Stimulated activated CD8-positive, alpha-beta memory T cell treated with anti-CD3 and anti-CD28 coated beads, Interleukin-4, amount 100 ng/mL, for 1 hour (primary cell): ENCODE measurements at places on chromosomes 1 and 21.

DNA sequence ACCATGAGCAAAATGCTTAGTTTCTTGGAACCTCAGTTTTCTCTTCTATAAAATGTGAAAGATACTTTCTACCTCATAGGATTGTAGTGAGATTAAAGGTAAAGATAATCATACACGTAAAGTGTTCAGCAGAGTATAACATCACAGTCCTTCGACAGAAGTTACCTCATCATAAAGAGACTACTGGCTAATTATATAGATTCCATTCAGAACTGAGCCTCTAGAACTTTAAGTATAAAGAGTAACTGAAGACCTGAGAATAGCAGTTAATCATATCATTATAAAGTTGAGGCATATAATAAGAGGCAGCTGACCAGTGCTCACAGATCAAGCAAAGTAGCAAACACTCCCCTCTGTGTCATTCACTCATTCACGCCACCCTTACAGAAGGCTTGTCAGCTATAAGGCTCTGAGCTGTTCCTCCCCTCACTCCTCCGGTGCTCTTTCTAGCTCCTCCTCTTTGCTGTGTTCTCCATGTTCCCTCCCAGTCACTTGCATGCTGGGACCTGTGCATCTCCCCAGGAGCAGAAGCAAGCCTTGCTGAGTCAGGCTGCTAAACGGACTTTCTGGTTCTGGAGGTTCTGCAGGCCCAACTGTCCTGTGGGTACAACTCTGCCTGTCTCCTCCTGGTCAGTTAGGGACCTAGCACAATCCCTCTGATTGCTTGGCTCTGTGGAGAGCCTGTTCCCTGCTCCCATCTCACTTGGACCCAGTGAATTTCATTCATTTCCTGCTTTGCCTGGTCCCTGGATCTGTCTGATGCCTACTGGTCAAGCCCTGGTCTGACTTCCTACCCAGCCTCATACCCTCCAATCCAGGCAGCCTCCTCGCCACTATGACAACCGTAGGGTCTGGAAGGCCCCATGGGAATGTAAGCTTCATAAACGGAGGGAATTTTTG lies 28.3 kb upstream of the LY9 start:
- DNase-seq: no peak

DNA sequence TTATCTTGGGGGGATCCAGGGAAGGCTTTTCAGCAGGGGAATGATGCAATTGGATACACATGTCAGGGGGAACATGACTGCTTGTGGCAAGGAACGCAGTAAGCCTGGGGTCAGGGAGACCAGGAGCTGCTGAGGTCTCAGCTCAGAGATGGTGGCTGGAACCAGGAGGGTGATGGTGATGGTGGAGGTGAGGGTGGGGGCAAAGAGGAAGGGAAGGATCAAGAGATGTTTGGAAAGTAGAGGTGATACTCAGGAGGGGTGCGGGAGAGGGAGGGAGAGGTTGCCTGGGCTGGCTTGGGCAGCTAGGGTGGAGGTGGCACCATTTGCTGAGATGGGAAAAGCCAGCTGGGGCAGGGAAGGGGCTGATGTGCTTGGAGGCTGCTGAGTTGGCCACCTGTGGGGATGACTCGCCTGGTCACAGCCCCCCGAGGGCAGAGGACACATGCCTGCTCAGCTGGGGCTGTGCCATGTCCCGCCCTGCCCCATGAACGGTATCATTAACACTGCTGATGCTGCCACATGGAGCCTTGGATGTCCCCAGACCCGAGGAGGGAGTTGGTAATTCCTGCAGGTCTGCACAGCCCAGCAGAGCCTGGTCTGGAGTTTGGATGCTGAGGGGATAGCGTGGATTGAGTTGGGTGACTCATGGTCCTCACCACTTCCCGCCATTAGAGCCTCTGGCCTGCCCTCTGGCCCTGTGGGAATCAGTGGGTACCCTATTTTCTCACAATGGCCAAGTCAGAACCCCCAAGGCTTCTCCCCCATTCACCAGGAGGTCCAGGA lies 6.3 kb upstream of the PADI1 start:
- no peak for DNase-seq

DNA sequence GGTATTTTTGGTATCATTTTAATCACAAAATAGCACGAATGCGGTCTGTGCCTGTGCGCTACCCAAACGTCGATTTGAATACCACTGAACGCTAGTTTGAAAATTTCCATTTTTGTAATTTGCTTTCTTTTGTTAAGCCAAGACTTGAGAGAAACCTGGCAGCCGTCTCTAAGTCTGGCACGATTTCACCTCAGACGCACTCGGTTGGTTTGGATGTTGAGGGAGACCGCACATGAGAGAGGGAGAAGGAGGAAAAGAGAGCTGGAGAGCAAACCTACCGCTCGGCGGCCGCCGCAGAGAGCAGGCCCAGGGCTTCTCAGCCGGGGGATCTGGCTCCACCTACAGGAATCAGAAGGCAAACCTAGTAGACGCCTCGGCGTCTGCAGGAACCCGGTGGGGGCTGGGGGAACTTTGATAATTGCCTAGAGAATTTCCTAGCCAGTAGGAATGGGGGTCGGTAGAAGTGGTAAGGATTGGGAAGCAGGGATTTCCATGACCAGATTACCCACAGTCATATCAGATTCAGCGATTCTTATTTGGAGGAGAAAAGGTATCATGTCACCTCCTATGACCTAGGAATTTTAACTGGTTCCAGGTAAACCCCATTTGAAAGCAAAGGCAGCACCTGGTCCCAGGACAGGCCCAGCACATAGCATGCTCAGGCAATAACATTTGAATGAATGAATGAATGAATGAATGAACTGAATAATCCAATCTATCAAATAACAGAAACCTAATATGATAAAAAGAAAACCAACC lies 83.2 kb downstream of the TM2D1 start:
- peak; percentile 28 for DNase-seq

DNA sequence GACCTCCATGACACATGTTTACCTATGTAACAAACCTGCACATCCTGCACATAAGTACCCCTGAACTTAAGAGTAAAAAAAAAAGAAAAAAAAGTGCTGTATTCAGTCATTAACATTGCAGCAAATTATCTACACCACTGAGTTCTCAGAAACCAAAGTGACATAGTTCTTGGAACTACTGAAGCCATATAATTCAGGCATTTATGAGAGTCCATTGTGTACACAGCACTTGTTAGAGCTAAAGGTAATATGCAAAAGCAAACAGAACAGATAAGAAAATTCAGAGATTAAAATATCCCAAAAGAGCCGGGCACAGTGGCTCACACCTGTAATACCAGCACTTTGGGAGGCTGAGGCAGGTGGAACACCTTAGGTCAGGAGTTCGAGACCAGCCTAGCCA lies 38.0 kb downstream of the F5 start:
- DNase-seq: no peak

DNA sequence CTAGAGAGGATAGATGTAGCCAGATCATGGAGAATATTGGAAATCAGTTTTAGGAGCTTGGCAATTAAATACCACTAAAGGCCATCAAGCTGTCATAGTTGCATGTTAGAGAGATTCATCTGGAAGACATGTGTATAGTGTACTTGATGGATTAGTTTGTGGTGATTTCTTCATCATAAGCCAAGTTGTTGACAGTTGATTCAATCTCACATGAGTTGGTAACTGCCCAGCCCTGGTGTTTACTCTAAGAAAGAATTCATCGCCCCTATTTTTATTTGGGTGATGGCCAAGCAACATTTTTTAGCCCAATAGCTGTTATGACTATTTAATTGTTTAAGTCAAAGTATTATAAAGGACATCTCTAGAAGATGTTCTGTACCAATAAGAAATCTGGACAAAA lies 737.6 kb downstream of the PLA2G4A start:
- DNase-seq: no peak

- no peak for DNase-seq
Measured at GRCh38 chr1:25450891-25451290, 20.2 kb downstream of the MACO1 start.

- no peak for DNase-seq
Measured at GRCh38 chr1:193438312-193438711, 251.9 kb upstream of the B3GALT2 start.

GRCh38 chr1:12296623-12297022 lies 66.8 kb downstream of the VPS13D start:
- no peak for DNase-seq

DNA sequence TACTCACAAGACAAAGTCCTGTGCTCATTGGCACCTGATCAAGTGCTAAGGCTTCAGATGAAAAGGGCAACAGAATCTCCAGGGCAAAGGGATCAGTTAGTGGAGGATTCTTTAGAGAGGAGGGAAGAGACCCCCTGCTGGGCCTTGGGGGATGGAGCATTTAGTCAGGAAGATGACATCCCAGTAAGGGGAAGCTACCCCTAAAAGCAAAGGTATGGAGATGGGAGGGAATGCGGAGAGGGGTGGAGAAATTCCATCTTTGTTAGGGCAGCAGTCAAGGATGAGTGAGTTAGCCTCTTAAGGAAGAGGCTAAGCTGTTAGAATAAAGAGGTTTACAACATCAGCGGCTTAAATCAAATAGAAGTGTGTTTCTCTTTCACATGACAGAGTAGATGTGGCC lies 67.4 kb downstream of the ST6GALNAC3 start:
- DNase-seq: no peak

DNA sequence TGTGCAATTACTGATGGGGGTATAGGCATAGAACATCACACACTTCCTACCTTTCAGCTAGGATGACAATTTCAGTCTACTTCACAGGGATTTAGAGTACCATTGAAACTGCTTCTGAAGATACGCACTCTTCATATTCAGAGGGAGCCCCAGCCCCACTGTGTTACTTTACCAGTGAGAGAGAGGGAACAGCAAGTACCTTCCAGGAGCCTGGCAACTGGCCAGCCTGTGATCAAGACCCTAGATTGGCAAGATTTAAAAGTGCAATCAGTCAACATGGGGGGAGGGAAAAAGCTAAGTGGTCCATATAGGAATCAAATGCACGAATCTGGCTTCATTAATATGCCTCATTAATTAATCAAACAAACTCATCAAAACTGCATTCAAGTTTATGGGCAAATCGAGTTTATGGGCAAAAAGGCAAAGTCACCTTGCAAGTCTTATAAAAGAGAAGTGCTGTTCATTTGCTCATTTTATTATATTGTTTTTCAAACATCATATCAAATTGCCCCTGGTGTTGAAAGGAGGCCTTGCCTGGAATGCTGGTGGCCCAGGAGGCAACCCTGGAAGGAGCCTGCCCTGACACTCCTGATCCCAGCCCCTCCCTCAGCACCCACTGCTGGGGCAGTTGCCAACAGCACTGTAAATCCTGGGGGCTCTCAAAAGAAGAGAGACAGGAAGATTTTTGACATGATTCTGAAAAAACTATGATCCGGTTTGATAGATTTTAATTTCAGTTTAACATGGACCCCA lies 184.9 kb upstream of the DPT start:
- DNase-seq: no peak

GRCh38 chr1:107139833-107140702 lies 771 bp upstream of the NTNG1 start:
- no peak for DNase-seq

DNA sequence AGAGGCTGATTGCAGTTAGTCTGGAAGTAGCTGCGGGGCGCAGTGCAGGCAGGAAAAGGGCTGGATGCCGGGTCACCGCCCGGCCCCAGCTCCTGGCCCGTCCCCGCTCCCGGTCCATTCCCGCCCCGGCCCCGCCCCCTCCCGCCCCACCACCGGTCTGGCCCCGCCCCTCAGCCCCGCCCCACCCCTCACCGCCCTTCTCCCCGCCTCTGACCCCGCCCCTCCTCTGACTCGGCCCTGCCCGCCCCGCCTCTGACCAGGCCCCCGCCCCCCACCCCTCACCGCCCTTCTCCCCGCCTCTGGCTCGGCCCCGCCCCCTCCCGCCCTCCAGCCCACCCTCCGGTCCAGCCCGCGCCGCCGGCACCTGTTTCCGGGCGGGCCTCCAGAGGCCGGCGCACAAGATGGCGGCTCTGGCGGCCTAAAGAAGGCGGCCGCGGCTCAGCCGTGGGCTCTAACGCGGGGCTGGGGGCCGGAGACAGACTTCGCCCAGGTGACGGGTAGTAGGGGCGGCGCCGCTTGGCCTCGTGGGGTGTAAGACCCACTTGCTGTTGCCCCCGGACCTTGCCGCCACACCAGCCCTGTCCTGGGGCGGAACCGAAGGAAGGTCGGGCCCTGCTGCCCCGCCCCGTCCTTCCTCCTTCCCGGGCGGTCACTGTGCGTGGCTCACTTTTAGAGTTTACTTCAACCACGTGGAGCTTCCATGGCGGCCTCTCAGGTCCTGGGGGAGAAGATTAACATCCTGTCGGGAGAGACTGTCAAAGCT lies at the start of gene UBIAD1:
UBIAD1 (plus strand) TSS at position 367 of the 763 bp plus-strand sequence; CDS start at position 701, 334 bp downstream.
- DNase-seq: peak; percentile 72

GRCh38 chr21:39452970-39453342 lies 1.2 kb downstream of the SH3BGR start:
- no peak for DNase-seq

DNA sequence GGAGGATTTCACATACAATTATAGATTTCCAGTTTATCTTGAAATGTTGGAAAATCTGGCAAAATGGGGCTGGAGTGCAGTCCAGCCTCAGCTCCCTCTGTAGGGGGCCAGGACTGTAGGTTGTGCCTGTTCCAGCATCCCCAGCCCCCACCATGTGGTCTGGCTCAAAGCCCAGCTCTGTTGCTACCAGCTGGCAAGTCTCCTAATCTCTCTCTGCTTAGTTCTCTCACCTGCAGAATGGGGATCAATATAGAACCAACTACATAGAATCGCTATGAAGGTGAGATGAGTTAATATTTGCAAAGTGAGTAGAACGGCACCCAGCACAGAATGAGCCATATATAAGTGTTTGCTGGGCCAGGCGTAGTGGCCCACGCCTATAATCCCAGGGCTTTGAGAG lies 50.0 kb upstream of the TARDBP start:
- no peak for DNase-seq

- no peak for DNase-seq
Measured at GRCh38 chr1:159315381-159315780, 13.2 kb downstream of the FCER1A start.

DNA sequence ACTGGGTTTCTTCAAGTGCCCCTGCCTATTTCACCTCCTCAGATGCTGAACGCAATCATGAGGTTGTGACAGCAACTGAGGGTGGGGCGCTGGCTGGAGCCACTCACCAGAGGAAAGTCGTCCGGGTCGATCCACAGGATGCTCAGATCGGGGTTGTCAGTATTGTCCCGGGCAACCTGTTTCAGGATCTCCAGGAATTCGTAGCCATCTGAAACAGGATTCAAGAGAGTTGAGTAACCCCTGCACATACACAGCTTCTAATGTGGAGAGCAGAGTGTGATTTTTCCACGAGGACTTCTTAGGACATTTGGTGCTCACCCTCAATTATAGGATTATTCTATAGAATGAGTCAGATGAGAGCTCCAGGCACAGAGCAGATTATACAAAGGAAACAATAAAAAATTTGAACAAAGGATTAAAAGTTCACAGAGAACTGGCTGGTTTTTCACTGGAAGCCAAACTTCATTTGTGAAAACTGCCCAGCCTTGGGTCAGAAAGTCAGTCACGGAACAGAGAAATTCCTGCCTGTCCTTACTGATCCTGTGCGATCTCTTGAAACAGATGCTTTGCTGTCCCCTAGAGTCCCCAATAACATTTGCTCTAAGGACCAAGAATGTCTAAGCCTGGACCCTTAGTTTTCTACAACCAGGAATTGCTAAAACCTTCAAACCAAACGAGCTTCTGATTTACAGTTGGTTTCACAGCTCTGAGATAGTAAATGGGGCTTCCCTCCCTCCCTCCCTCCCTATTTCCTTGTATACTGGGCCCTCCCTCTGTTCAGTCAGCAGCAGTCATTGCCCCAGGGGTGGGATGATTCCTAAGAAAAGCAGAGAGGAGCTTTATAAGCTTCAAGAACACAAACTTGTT lies 63.2 kb downstream of the CASQ2 start:
- DNase-seq: no peak
